Activated CD8-positive, alpha-beta memory T cell treated with anti-CD3 and anti-CD28 coated beads for 1 hour (primary cell): ENCODE measurements at places on chromosomes 6 and 20.

- DNase-seq, result no peak
Measured at GRCh38 chr6:168584249-168584648, 143.3 kb downstream of the SMOC2 start.

DNA sequence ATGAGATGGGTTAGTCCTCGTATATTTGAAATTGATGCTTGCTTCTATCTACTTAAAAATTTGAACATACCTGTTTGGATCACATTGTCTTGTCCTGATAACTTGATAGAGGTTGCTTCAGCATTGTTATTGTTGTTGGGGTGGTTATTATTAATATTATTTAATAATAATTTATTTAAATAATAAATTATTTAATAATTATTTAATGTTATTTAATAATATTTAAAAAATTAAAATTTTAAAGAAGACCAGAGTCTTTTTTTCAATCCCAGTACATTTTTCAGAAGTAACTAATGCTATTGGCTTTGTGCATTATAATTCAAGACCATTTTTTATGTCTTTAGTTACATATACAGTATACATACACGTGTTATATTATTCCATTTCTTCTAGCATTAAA, 116.6 kb upstream of the DUSP22 start:
- no peak for DNase-seq

GRCh38 chr20:59055302-59055701, 12.7 kb upstream of the PRELID3B start:
- DNase-seq, result no peak

DNA sequence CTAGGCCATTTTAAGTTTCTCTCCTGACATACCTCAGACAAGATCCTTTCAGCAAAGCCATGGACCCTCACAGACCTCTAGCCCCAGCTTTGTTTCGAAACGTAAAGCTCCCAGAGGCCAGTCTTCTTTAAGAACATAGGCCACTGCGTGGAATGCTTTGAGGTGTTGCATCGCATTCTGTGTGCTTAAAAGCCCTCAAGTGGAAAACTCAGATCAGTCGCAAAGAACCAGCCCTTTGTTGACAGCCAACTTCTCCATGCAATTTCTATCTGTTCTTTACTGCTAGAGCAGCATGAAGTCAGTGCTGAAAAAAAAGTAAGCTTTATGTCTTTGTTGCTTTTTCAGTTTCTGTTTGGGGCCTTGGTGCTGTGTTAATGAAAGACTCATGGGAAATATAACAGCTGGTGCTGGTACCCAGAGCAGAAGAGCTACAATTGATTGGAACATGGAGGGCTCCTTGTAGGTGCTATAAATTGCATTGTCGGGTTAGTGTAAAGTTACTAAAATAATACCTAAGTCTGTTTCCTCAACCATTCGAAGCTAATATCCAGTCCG, 142.6 kb downstream of the MAP3K7 start:
- no peak for DNase-seq

GRCh38 chr20:45377269-45377668, 856 bp downstream of the TP53TG5 start:
- no peak for DNase-seq

DNA sequence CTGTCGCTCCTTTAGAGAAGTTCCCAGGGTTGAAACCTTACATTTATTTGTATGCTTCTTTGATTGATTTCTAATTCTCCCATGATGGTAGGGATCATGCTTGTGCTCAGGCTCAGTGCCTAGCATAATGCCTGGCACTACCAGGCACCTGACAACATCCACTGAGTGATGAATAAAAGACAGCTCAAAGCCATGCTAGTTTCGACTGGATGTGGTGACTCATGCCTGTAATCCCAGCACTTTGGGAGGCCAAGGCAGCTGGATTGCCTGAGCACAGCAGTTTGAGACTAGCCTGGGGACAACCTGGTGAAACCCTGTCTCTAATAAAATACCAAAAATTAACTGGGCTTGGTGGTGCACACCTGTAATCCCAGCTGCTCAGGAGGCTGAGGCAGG, 11.6 kb upstream of the CD164 start:
- DNase-seq, result no peak

DNA sequence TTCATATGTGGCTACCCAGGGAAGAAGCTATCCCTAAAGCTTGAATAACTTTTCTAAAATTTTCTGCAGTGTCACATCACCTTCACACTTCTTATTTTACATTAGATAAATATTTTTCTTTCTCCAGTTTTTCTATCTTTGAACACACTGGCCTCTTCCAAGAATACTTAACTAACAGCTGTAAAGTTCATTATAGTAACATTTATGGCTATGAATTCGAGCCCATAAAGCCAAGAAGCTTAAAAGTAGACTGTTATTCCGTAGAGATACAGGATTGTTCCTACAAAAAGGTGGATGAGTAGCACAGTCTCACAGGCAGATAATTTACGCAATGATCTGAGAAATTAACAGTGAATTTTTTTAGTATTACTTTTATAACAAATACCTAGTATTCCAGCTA, 55.7 kb upstream of the BMP5 start:
- no peak for DNase-seq

- no peak for DNase-seq
Measured at GRCh38 chr20:20915844-20916243, 190.3 kb downstream of the LINC00237 start.

DNA sequence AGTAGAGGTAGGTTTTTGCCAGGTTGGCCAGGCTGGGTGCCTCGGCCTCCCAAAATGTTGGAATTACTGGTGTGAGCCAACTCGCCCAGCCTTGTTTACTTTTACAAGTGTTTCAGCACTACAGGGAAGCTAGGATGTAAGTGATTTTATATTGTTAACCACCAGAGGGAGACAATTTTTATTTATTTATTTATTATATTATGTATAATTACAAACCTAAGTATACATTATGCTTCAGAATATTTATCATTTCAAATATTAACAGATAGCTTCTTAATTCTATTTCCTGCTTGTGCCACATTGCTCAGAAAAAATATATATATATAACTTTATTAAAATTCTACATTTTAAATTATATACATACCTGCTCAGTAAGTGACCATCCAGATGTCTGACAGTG, 9.8 kb downstream of the MMUT start:
- DNase-seq, result no peak

GRCh38 chr6:37134396-37135191, 35.4 kb upstream of the PIM1 start:
- DNase-seq, result no peak

DNA sequence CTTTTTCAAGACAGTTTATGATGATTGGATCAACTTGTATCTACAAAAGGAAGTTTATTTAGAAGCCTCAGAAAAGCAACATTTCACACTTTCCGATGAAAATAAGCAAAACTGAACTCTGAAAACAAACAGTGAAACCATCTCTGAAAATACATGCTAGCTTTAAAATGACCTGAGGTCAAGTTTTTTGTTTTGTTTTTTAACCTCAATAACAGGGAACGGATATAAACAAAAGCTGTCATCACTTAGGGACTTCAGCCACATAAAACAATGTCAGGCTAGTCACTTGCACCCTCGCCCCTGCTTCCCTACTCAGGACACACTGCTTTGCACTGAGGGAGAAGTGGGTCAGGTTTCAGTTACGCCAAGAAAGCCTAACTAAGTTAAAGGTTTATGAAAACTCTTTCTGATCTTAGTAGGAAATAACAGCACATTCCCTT, 11.6 kb downstream of the BACH2 start:
- no peak for DNase-seq

DNA sequence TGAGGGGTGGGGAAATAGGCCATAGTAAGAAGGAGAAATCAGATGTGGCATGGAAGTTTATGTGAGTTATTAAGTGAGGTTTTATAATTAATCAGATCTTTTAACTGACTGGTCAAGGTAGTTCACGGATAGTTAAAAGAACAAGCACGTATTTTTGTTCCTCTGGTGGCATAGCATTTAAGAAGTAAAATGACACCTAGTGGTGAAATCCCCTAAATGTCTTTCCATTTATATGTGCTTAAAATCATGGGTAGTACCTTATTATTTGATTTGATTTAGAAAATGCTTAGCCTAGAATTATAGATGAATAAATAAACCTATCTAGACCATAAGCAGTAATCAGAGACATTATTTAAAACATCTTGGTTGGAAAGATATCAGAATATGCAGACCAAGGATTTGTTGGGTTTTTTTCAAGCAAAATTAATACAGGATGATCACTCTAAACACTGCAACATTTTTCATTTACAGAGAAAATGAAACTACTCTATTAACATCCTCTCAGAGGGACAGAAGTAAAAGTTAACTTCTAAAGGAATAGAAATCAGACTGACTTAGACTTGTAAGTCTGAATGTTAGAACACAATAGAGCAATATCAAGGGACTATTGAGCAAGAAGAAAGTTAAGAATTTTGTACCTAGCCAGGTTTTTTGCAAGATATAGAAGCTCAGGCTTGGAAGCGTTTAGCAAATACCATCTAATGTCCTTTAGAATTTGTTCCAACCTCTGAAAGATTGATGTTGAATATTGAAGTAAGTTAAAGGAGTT, 81.1 kb downstream of the STXBP5 start:
- no peak for DNase-seq

DNA sequence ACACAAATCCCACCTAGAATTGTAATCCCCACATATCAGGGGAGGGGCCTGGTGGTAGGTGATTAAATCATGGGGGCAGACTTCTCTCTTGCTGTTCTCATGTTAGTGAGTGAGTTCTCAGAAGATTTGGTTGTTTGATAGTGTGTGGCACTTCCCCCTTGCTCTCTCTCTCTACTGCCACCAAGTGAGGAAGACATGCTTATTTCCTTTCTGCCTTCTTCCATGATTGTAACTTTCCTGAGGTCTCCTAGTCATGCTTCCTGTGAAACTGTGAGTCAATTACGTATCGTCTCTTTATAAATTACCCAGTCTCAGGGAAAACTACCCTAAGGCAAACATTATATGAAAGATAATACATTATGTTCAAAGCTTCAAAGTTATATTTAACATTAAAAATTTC, 1297.5 kb upstream of the CITED2 start:
- no peak for DNase-seq

DNA sequence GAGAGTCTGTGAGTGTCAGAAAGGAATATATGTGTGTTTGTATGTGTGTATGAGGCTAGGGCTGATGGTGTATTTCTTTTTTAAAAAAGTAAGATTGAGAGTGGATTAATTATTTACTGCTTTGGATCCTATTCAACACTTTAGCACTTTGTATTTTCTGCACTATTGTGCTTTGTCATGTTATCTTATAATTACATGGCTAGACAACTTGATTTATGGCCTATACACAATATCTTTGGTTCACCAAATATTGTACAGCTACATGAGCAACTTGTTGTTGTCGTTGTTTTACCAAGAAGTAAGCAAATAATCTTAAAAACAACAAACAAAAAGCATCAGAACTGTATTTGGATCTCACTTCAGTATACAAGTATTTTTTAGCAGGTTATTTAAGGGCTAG, 84.6 kb upstream of the TBX18 start:
- DNase-seq, result no peak

DNA sequence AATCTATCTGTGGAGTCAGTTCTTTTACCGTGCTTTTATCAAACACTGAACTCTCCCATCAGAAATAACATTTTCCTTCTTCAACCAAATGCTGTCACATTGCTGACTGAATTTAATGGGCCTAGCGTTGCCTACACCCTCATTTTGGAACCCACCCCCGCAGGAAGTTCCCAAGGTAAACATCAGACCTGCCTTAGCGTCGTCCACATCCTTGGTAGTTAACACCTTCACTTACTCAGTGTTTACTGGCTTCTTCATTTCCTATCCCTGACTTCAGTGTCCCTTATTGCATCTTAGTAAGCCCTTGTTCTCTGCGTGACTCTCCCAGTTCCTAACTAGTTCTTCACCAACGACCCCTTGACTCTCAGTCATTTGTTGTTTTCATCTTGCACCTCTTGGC, 491.4 kb upstream of the SOX4 start:
- DNase-seq, result no peak

- no peak for DNase-seq
Measured at GRCh38 chr6:153312634-153313033, 181.6 kb upstream of the RGS17 start.

DNA sequence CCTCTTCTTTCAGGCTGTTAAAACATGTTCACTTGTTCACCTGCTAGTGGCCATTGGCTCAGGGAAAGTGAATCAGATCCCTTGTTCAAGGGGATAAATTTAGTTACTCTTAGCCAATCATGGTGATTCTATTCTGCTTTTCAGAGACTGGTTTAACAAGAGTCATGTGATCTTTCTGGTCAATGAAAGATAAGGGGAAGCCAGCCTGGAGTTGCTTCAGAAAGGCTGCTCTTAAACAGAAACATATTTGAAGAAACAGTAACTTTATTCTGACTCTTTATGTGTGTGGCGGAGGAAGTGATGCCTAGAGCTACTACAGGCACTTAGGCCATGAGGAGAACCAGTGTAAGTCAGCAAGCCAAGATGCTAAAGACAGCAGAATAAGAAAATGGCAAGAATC, 28.1 kb upstream of the AHI1 start:
- no peak for DNase-seq

- DNase-seq, result no peak
Measured at GRCh38 chr6:109339906-109340678, 42.2 kb downstream of the CD164 start.

- DNase-seq, result no peak
Measured at GRCh38 chr6:75746221-75746620, 2.8 kb upstream of the MYO6 start.

- no peak for DNase-seq
Measured at GRCh38 chr6:106522562-106523250, 106.6 kb downstream of the RTN4IP1 start.

DNA sequence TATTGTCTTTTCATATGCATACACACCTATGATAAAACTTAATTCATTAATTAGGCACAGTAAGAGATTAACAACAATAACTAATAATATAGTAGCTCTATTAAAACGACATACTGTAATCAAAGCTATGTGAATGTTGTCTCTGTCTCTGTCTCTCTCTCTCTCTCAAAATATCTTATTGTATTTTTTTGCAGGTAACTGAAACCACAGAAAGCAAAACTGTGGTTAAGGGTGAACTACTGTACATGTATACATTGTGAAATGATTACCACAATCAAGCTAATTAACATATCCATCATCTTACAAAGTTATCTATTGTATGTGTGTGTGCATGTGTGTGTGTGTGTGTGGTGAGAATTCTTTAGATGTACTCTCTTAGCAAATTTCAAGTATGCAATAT, 242.0 kb upstream of the RSPO3 start:
- no peak for DNase-seq

DNA sequence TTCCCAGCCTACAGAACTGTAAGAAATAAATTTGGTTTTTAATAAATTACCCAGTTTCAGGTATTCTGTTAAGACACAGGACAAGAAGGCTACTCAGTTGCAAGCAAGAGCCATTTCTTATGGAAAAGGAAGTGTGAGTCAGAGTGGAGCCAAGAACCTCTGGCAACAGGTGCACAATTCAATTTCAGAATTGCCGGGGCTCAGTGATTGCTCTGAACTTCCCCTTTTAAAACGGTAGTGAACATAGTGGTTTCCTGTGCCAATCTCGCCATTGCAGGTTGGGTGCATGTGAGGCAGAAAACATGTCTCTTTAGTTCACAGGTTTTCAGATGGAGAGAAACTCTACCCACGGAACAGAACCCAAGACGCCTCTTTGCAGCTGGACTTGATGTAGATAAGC, 16.4 kb downstream of the PIGT start:
- DNase-seq, result no peak

- DNase-seq, result no peak
Measured at GRCh38 chr6:106114492-106114891, 28.4 kb downstream of the PRDM1 start.
